Activated T-cell treated with anti-CD3 and anti-CD28 coated beads for 24 hours (primary cell): ENCODE measurements at places on chromosomes 7 and 10.

DNA sequence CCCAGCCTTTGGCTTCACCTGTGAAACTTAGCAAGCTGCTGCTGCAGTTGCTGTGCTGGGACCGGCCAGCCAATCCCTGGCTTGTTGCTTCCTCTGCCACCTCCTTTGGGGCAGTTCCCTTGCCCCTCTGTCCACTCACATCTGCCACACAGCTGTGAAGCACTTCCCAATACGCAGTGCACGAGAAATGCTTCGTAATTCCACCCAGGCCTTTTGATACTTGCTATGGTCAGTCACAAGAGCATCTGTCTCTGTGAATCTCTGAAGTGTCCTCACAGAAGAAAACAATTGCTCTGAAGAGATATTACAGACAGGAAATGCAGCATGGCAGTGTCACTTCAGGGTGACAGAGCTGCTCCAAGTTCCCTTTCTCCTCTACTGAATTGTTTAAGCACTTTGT is 208.5 kb downstream of the PTEN start:
- DNase-seq, result no peak

DNA sequence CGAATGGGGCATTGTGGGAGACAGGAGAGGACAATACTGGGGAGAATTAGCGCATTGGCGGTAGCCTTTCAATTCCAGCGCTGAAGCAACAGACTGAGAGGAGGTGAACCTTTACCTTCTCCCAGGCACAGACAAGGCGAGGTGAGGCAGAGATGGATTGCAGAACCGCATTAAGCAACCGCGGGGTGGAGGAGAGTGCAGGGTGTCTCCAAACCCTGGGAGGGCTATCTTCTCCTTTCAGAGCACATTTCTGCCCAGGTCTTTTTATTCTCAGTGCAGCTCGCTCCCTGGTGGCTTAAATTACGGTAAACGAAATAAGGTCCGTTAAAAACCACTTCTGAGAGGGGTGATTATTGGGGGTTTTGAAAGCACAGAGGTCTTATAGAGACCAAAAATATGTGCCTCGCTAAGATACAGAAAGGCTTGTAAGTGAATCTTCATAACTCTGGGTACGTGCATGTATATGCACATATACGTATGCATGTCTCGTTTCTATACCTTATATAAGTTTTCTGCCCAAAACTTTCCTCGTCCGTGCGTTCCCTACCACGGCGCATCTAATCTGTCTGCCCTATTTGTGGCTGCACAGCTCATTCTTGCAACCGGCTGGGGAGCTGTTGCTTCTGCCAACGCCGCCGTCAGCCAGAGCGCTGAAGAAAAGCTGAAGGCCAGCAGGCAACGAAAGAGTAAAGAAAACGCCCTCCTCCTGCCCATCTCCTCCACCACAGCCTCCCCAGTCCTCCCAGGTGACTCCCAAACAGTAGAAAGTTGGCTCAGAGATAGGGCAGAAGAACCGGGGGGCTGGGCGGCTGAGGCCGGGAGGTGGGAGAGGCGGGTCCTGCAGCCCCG is 895 bp upstream of the ZNF804B start:
- no peak for DNase-seq

GRCh38 chr10:65430979-65431378 is 1494.9 kb upstream of the LRRTM3 start:
- no peak for DNase-seq

- no peak for DNase-seq
Observed at GRCh38 chr10:107733328-107734130, 569.0 kb upstream of the SORCS1 start.

DNA sequence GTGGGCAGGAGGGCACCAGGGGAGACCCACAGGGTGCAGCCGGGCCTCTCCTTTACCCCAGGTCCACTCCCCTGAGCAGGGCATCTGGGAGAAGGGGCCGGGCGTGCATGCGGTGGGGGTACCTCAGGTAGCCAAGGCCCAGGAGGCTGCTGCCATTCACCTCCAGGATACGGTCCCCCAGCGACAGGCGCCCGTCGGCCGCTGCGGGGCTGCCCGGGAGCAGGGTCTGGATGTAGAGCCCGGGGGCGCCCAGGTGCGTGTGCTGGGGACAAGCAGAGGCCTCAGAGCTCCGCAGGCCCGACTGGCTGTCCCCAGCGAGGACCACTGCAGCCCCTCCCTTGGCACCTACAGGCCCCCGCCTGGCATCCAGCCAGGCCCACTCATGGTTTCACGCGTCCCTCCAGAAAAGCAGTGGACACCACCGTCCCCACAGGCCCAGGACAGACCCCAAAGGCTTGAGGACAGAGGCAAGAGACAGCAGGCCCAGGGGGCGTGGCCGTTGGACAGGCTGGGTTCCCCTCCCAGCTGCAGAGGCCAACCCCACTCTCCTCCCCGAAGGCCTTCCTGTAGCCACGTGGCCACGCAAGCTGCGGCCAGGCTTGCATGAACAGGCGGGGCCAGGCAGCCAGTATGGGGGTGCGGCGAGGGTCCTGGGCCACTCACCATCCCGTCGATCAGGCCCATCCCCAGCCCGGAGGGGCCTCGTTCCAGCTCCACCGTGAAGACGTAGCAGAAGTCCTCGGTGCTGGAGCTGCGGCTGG is 24.3 kb downstream of the AP5Z1 start:
- DNase-seq, result no peak

DNA sequence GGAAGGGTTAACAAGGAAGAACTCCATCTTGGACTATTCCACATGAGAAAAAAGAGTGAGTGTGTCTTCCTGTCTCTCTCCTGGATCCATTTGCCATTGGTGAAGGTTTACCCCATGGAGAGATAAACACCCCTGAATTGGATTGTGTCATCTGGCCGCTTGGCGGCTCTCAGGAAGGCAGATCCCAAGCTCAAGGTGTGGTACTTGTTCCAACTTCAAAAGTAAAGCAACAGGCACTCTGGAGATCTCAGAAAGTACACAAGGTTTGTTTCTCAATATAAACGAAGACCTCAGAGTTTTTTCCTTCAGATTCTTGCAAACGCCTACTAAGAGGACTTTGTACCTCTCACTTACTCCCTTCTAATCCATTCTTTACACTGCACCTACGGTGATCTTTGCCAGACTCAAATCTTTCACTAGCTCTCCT is 116.7 kb downstream of the REEP3 start:
- no peak for DNase-seq

DNA sequence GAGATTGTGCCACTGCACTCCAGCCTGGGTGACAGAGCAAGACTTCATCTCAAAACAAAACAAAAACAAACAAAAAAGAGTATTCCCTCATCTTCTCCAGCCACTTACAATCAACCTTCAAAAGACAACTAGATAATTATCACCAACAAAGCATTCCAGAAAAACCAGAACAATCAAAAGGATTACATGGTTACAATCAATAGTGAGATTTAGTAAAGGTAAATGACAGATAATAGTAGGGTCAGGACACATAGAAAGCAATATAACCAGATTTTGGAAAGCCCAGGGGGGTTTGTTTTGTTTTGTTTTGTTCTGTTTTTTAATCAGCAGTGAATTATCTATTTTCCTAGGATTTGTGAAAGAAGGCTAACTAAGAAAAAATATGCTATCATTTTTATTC is 91.0 kb upstream of the PTN start:
- DNase-seq, result no peak

- DNase-seq, result no peak
Observed at GRCh38 chr10:77782328-77783061, 144.1 kb downstream of the DLG5 start.

DNA sequence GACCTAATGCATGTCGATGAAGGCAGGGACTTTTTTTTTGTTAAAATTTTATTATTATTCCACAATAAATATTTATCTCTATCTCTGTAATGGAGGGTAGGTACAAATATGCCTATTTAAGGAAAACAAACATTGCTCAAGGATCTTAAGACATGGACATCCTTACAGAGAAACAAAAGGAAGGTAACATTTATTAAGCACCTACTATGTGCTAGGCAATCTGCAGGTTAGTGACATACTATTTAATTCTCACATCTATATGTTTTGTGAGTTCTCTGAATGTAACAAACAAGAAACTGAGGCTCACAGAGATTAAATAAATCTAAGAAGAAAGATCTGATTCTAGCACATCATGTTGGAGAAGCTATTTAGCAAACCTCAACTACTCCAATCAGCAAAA is 32.1 kb downstream of the LMOD2 start:
- DNase-seq, result no peak
